ENCODE measurements at places on chromosomes 6 and 20.

DNA sequence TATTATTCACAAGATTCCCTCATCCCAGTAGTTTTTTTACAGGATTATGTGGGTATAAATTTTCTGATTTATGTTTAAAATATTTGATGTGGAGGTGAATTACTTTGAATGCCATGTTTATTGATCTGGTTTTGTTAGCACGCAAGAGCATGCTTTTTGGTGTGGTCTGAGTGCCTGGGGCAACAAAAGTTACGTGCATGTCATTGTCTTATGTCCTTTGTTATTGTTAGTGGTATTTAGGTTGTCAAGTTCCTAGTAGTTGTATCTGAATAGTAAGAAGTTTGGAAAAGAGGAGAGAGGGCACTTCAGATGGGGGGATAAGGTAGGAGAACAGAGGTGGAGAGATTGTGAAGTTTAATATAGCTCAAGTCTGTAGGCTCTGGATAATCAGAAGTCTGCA lies 95.0 kb downstream of the ATRN start:
- DNase-seq, result no peak

DNA sequence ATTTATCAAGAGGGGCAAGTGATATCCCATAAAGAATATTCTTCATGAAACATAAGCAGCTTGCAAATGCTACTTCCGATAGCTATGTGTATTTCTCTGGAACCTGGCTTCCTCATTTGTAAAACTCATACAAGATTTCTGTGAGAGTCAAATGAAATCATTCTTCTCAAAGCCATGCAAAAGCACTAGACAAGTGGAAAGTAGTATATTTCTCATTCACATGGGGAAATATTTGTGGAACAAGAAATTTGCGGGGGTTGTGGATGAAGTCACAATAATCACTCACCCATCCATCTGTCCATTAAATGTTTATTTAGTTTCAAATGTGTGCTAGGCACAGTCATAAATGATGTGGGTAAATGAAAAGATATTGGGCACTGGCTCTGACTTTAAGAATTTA lies 150.5 kb downstream of the IPCEF1 start:
- DNase-seq, result no peak

DNA sequence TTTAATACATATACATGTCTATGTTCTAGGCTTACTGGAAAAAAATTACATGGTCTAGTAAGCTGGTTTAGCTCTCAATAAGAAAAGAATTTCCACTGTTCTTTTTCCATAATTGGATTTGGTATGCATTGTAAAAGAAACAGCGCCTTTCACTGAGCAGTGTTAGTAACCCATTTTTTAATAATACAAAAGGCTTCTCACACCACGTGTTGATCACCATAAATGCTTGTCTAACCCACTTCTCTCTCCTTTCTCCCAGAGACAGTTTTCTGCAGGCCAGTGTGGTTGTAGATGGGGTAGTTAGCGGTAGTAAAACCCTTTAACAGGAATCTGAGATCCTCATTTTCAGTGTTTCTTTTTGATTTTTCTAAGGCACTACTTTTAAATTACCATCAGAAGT lies 348.7 kb upstream of the MANEA start:
- DNase-seq, result no peak

- DNase-seq, result no peak
Measured at GRCh38 chr20:63693733-63694583, 2.5 kb upstream of the TNFRSF6B start.

GRCh38 chr6:30691208-30691847 lies 544 bp upstream of the NRM start:
- no peak for DNase-seq

DNA sequence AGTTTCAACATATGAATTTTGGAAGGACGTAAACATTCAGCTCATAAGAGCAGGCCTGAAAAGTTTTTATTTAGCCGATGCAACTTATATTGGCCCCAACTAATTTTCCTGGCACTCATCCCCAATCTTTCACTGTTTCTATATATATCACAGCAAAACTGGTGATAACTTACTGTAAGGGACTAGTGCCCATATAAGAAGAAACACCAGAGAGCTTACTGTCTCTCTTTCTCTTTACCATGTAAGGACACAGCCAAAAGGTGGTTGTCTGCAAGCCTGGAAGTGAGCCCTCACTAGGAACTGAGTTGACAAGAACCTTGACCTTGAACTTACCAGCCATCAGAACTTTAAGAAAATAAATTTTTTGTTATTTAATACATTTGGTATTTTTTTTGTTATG lies 807.4 kb upstream of the CITED2 start:
- DNase-seq, result no peak

DNA sequence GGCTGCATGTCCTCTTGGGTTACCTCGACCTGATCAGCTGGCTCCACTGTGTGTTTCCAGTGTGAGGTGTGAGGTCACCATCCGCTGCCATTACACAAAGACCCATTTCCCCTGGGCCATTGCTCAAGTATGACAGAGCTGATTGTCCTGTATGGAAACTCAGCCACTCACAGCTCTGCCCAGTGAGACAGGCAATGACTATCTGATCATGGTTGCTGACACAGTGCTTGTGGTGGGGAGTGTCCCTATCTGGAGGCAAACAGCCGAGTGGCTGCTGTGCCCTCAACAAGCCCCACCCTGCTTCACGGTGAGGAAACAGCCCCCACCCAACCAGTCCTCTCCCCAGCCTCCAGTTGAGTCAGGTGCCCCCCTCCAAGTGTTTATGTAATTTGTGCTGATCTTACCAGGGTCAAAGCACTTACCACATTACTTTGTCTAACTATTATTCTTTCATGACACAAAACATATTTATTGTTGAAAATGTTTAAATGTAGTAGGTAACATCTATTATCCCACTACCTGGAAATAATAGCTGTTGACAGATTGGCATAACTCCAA lies 11.7 kb upstream of the MAPK13 start:
- DNase-seq, result no peak

GRCh38 chr20:22878166-22878565 lies 156.9 kb upstream of the SSTR4 start:
- no peak for DNase-seq

DNA sequence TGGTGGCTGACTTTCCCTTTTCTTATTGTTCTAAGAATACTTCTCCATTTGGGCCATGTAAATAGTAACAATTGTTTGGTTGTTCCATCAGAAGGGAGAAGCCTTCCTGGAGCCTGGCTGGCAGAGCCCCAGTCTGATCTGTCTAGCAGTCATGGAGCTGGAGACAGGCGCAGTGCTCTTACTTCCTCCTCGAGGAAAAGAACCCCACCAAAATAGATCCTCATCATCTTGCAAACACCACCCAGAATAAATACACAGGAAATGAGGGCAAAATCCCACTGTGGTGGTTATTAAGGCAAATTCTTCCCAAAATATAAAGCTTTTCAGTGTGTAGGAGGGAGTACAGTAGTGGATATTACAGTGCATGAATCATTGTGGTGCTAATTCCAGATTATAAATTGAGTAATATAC lies 195.1 kb upstream of the SGK1 start:
- DNase-seq, result no peak

DNA sequence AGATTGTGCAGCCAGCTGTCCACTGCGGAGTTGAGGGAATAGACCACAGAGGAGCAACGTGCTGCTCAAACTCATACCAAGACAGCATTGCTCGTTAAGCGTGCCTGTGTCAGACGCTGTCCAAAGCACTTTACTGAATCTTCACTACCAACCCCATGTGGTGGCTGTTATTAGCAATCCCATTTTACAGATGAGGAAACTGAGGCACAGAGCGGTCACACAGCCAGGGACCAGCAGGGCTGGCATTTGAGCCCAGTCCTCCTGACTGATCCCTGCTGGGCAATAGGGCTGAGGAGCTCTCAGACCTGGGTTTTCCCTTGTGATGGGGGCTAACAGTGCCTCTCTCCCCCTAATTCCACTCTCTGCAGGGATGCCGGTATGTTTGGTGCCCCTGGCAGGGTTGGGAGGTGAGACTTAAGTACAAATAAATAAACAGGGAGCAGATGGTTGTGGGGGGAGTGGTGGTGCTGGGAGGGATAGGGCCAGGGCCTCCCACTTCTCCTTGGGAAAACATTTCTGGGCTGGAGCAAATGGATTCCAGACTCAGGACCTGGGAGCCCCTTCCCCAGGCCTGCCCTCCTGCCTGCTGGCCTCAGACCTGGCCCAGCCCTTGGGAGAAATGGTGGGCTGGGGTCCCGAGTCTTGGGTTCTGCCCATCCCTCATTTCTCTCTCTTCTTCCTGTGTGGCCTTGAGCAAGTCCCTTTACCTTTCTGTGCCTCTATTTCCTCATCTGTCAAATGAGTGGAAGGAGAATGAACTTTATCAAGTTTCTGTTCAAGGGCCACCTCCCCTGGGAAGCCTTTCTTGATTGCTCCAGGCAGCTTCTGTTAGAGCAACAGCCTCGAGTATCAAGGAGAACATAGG lies 17.7 kb downstream of the SRXN1 start:
- DNase-seq, result peak; percentile 59

GRCh38 chr20:19749618-19750071 lies 8.4 kb upstream of the RIN2 start:
- DNase-seq, result no peak

DNA sequence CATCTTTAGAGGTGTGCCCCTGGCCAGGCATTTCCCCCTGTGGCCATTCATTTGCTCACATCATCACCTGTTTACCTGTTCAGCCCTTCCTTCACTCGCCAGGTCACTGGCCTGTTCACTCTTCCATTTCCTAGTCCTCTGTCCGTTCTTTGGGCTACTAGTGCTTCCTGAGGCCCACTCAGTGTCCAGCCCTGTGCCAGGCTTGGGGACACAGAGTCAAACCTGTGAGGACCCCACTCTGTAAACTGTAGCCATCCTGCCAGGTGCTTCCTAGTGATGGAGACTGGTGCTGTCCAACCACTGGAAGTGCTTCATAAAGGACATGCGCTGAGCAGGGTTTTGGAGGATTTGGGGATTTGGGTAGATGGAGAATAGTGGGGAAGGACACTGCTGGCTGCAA lies 3.5 kb downstream of the DLGAP4 start:
- no peak for DNase-seq

DNA sequence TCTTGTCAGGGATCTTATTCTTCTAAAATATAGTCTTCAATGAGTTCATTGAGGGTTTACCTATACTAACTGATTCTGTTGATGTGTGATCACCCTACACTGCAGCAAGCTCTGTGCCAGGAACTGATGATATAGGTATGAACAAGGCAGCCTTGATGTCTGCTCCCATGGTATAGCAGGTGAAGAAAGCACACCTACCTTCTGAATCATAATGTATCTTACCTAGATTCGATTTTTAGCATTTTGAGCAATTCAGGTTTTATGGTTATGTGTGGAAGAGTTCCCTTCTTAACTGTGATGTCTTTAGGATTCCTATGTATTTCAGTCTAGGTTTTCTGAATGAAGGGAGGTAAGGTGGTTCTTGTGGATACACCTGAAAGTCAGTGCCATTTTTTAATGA lies 223.0 kb downstream of the DOK5 start:
- no peak for DNase-seq

DNA sequence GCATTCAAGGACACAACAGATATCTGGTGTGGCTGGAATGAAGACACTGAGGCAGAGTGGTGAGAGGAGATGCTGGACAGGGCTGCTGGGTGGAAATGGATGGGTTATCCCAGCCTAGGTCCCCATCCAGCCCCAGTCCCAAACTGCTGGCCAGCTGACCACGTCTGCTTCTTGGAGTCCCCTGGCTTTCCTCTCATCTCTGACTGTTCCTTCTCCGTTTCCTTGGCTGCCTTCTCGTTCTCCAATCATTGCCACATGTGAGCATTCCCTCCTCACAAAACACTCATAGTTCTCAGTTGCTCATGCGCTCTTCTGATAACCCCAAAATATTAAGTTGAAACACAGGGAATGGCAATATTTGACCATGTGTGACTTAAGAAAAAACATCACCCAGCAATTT lies 31.5 kb downstream of the MAFB start:
- DNase-seq, result no peak

GRCh38 chr20:11387189-11387754 lies 530.4 kb upstream of the BTBD3 start:
- DNase-seq, result no peak

DNA sequence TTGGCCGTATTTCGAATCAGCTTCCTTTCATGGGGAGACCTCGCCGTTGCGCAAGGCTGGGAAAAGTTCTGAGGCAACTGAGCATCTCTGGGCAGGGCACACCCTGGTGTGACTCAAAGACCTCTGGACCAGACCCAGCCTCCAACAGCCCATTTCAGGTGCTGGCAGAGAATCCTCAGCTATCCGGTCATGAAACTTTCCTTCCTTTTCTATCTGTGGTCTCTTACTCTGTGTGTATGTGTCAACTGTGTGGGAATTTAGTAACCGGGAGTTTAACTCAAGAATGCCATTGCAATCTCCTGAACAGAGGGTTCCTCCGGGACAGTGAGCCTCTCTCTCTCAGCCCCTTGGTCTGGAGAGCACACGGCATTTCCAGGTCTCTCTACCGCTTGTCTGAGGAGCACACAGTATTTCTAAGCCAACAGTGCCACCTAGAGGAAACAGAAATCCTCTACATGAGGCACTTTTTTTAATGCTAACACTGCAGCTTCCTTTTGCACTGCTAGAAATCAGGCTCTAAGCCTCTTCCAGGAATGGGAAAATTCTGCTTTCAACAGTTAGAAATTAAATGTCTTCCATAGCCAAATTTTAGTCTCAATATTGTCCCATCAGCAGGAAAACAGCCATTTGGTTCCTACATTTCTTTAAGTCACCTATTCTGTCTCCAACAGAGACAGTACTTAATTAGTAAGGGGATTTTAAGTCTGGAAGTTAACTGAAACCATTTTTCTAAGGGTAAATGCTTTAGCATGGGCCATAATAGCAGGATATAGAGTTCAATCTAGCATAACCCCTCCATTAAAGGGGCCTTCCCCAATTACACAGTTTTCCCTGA lies 32.7 kb downstream of the PLN start:
- DNase-seq, result peak; percentile 15

GRCh38 chr6:63553900-63554299 lies 18.4 kb upstream of the LOC128125822 start:
- no peak for DNase-seq

DNA sequence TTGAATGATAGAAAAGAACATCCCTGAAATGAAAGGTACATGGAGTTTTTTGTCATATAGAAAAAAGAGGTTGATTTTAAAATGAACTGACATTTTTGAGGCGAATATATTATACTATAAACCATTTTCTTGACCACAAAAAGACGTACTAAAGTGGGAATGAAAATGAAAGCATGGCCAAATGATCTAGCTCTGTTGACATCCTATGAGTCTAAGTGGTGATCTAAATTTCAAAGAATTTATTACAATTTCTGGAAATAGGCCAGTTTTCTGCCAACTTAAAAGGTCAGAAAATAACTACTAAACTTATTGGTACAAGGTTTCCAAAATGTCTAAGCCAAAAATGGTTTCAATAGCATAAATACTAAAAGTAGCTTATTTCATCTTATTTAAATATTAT lies 536.8 kb downstream of the EYS start:
- no peak for DNase-seq
